ENCODE measurements at places on chromosomes 12 and 14.

- DNase-seq, result no peak
Measured at GRCh38 chr14:99930420-99931274, 134.6 kb upstream of the EVL start.

GRCh38 chr14:104103446-104104075, 18.1 kb downstream of the ASPG start:
- no peak for DNase-seq

- DNase-seq, result no peak
Measured at GRCh38 chr14:79730953-79731352, 480.4 kb downstream of the DIO2 start.

GRCh38 chr12:26979733-26980132, 34.5 kb downstream of the TM7SF3 start:
- no peak for DNase-seq

DNA sequence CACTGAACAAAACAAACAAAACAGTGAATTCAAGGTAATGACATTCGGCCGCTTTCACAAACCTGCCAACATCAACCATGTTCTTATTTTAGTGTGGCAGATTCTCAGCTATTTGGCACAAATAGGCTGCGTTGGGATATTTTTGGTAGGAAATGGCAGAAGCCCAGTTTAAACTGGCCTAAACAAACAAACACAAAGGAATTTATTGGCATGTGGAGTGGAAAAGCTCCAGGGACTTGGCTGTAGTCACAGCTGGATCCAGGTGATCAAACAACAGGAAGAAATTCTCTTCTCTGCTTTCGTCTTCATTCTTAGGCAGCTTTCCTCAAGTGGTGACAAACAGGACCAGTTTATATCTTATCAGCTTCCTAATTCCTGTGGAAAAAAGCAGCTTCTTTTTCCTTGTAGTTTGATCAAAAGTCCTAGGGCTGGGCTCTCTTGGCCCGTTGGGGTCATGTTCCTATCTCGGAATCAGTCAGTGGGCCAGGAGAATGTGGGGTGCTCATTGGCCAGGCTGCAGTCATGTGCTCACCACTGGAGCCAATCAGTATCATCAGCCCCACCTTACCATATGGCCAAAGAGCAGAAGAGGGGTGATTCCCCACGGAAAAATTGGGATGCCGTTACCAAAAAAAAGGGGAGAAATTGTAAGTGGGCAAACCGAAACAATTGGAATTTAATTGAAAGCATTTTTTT, 22.6 kb downstream of the C12orf75 start:
- DNase-seq, result no peak

DNA sequence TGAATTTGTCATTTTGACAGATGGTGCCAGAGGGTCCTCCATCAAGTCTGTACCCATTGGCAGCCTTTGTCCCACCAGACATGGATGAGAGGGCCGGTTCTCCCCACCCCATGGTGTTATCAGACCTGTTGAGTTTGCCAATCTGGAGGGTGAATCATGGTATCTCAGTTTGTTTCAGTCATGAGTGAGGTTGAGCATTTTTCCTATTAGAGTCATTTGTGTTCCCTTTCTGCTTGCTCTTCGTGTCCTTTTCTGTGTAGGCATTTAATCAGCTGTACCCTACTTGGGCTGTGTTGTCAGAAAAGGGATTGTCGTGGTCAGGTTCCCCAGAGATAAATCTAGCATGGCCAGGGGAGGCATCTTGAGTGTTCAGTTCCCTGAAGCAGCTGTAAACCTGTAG, 30.5 kb downstream of the SLC24A4 start:
- DNase-seq, result no peak

DNA sequence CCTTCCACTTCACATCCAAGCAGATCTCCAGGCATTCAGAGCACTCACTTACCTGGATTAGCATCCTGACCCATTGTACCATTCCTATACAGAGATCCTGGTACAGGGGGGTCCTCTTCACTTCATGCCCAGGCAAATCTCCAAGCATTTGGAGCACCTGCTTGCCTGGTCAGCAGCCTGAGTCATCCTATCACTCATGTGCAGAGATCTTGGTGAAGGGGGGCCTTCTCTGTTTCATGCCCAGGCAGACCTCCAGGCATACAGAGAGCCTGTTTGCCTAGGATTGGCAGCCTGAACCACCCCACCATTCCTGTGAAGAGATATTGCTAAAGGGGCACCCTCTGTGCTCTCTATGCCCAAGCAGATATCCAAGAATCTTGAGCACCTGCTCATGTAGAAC, 111.1 kb upstream of the CCDC175 start:
- no peak for DNase-seq

GRCh38 chr14:81144824-81145603, 75.7 kb downstream of the GTF2A1 start:
- no peak for DNase-seq

GRCh38 chr14:80988735-80989429, 33.5 kb downstream of the TSHR start:
- no peak for DNase-seq

DNA sequence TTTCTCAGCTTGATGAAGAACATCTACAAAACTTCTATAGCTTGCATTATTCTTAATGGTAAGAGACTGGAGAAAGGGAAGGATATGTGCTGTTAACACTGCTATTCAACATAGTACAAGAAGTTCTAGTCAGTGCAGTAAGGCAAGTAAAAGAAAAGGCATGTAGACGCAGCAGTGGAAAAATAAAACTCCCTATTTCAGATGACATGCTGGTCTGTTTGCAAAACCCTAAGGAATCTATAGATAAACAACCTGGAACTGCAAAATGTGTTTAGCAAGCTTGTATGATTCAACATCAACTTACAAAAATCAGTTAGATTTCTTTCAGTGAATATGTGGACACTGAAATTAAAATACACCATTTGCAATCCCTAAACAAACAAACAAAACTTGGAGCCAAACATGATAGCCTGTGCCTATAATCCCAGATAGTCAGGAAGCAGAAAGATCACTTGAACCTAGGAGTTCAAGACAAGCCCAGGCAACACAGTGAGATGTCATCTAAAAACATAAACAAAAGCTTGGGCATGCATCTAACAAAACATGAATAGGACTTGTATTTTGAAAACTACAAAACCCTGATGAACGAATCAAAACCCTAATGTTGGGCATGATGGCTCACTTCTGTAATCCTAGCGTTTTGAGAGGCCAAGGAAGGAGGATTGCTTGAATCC, 293.6 kb upstream of the RGS6 start:
- no peak for DNase-seq

GRCh38 chr12:24494401-24494800, 454.5 kb downstream of the BCAT1 start:
- DNase-seq, result no peak

DNA sequence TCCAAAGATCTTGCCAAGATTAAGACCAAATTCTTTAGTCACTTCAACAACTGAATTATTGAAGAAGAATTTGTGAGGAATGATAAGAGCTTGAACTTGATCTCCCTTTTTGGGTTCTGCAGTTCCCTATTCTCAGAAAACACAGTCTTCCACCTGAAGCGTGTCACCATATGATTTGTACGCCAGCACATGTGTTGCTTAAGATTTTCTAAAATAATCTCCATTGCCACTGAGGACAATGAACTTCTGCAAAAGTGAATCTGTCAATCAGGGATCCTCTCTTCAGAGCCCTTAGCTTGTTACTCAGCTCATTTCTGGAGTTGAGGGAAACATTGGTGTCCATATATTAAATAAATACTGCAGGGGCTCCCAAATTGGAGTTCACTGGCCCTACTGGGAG, 4.2 kb upstream of the SPIC start:
- no peak for DNase-seq

- no peak for DNase-seq
Measured at GRCh38 chr12:53752621-53753020, 842 bp upstream of the CISTR start.

DNA sequence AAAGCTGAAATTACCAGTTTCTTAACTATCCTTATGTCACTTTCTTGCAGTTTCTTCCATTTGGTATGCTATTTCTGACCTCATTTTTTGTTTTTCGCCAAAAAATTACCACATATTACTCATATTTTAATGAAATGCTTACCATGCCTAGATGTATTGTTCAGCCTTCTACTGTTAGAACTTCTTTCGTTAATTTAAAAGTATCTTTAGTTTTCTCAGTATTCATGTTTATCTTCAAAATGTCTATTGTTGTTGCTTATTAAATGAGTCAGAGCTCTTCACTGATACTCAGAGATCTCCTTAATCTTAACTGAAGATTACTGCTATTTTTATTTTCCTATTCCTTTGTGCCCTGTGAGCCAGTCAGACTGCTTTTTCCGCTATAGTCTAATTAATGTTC, 20.5 kb downstream of the RAP1B start:
- DNase-seq, result no peak

DNA sequence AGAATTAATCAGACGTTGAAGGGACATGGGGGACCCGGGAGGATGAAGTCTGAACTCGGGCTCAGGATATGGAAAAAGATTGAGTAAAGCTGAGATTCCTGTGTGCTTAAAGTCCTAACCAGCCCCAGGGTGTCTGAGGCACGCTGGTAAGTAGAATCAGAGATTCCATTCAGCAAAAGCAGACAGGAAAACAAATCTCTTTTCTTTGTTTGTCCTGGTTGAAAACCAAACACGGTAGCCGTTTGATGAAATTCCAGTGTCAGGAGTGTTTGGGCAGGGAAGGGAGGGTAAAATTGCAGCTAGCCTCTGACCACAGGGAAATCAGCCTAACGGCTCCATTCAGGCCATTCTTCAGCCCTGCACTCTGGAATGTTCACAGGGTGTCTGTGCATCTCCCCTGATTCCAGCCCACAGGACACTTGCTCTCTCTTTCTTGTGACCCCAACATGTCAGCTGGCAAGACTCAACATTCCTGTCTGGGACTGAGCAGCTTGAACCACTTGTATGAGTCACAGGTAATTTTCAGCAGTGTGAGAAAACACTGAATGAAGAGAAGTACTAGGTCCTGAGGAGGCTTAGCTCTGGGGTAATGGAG, 31.0 kb downstream of the NINJ2 start:
- no peak for DNase-seq
